ENCODE measurements at places on chromosomes 16 and 17.
A peak's percentile ranks its signal among the peaks of the same experiment; 100 is the strongest.

DNA sequence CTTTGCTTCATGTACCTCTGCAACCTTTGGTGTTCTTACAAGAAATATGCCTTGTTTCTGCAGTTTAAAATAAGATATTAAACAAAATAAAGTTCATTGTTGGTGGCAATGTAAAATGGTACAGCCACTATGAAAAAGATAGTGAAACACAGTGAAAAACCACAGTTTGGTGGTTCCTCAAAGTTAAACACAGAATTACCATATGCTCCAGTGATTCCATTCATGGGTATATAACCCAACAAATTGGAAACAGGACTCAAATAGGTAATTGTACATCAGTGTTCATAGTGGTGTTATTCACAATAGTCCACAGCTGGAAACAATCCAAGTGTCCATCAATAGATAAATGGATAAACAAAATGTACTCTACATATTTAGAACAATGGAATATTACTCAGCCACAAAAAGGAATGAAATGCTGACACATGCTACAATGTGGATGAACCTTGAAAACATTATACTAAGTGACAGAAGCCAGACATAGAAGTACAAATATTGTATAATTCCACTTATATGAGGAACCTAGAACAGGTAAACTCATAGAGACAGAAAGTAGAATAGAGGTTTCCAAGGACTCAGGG, 49.2 kb downstream of the CUEDC1 start:
- DNase-seq: no peak

DNA sequence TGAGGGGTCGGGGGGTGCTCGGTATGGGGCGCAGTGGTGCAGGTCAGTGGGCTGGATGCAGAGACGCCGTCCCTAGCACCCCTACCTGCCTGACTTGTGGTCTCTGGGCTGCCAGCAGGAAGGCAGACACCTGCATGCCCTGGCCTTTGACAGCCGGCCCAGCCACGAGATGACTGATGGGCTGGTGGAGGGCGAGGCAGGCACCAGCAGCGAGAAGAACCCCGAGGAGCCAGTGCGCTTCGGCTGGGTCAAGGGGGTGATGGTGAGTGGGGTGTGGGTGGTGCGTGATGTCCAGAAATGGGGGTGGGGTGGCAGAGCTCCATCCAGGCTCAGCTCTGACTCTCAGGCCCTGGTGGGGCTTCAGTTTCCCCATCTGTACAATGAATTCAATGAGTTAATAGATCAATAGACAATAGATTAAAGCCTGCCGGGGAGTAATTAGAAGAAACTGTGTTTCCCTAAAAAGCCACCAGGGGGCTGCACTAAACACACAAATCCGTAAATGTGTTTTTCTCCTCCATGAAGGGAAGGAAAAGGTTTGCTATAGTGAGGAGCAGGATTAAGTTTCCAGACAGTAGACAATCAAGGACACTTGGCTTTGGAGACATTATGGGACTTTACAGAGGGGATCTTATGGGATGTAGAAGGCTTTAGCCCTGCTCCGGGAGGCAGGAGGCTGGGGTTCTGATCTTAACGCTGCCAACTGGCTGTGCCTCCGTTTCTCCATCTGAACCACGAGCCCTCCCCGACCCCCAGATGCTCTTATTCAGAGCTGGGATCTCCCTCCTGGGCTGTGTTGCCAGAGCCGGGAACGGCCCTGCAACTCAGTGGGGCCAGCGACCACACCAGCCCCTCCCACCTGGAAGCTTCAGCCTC, 2.2 kb downstream of the SLC12A3 start:
- DNase-seq: no peak

GRCh38 chr17:80585890-80586845, 41.5 kb downstream of the RPTOR start:
- DNase-seq: no peak

DNA sequence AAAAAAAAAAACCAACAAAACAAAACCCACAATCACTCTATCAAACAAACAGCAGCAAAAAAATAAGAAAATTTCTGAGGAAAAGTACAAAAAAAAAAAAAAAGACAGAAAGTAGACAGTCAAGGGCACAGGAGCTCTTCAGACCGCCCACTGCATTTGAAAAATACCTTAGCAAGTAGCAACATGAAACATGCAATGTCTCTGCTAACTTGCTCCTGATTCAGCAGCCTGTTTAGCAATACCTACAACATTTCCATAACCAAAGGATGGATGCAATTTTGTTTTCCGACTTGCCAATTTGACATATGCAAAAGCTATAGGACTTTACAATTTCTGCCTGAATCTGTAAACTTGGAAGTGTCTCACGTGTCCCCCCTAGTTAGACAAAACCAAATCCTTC, 57.4 kb downstream of the SYNRG start:
- DNase-seq: peak; percentile 17

- DNase-seq: no peak
These were observed 68.6 kb downstream of the SMPD3 start for GRCh38 chr16:68379472-68380347.

DNA sequence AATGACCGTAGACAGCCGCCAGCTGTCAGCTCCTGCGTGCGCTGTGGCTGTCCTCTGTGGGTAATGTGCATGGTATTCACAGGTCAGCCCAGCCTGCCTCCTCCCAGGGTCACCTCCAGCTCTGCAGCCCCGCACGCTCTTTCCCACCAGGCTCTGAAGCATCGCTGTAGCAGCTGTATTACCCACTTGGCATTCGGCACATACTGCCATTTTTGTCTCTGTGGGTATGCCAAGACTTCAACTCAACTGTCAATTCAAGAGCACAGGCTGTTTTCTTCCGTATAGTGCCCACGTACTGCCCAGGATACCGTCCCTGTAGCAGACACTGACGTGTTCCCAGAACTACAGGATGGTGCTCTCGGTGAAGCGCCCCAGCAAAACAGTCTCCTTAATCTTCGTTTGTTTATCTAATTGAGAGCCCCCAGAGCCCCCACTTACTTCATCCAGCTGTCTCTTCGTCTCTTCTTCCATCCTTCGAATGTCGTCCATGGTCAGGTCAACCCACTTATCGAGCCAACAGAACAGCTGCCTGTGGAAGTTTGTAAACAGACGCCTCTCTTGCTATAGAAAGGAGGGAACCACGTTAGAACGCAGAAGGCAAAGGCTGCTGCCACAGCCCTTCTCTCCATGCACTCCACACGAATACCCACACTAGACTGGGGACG, 17.4 kb upstream of the INPP5K start:
- DNase-seq: no peak

GRCh38 chr16:56558024-56558747, 6.7 kb upstream of the MT4 start:
- DNase-seq: no peak

All from keratinocyte (primary cell).